ENCODE measurements at places on chromosomes 4 and X.

GRCh38 chr4:137946453-137947174 lies 295.5 kb downstream of the SLC7A11 start:
- no peak for DNase-seq

DNA sequence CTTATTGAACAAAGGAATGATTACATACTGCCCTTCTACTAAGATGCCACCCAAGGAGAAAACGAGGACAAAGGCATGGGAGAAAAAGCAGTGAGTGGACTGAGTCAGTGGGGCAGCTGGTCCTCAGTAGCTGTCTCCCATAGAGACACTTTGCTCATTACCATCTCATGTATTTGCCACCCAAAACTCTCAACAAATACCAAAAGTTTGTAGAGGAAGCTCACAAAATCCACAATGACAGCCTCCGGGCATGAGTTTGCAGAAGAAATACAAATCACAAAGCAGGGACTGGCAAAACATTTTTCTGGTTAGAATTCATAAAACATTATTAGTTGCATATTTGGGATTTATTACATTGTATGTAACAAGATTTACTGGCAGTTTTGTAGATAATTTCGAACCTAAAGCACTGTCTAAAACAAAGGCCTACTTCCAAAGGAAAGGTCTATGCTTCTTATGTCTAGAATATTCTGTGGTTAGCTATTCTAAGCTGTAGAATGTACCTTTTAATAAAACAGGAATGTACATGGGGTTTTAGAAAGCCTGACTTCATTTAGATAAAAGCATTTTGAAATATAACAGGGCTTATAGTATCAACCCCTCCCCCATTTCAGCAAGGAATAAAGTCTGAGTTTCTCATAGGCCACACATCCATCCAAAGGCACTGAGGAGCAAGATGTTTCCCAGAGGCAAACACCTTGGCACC lies 17.7 kb downstream of the PCDH18 start:
- DNase-seq: no peak

GRCh38 chr4:2714061-2714770 lies 41.9 kb downstream of the TNIP2 start:
- no peak for DNase-seq

- DNase-seq: no peak
Observed at GRCh38 chr4:60455380-60455779, 744.7 kb upstream of the ADGRL3 start.

GRCh38 chr4:140448830-140449229 lies 21.4 kb upstream of the CLGN start:
- no peak for DNase-seq

DNA sequence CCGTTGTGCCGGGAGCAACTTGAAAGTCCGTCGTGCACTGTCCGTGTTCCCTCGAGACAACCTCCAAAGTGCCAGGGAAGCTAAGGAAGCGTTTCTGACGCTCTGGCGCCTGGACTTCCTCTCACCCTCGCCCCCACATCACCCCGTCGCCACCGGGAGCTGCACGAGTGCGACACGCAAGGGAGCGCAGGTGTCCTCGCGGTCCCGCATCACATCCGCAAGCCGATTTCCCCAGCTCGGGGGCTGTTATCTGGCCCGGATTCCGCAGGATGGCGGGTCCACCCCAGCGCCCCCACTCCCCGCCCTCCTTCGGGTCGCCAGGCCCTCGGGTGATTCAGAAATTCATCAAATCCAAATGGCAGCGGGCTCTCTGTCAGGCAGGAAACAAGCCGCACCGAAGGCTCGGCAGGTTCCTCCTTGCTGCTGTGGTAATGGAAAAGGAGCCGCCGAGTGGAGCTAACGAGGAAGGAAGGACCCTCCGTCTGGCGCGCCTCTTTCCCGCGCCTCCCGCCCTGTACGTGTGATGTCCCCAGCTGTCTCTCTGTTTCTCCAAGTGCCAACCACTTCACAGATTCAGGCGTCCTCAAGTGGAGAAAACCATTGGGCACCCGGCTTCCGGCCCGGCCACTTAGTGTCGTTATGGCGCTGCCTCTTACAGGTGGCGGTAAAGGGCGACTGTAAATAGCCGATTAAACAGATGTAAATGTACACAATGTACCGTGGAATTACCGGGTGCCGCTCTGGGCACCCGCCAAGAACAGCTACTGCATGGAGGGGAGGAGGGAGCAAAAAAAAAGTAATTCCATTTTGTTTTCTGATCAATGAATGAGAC lies 921 bp upstream of the SETD7 start:
- DNase-seq: peak; percentile 29

GRCh38 chrX:111506826-111507225 lies 4.6 kb upstream of the SERTM2 start:
- no peak for DNase-seq

DNA sequence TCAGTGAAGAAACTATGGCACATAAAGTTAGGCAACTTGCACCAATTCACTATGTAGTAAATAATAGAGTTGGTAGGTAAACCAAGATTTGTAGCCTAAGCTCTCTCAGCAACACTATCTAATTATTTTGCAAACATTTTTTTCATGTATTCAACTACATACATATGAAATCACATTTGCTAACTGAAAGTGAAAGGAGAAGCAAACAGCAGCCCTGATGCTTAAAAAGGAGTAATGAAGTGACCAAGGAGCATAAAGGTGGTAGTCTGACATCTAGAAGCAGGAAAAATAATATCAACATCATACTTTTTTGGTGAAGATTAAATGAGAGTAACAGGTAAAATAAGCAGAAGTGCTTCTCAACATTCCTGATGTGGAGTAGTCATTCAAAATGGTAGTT lies 603.7 kb downstream of the GRXCR1 start:
- DNase-seq: no peak

- no peak for DNase-seq
Observed at GRCh38 chr4:76376534-76376933, 44.4 kb downstream of the CCDC158 start.

GRCh38 chrX:56746996-56747395 lies 18.0 kb downstream of the NBDY start:
- no peak for DNase-seq

GRCh38 chr4:113584407-113585150 lies 177.0 kb downstream of the CAMK2D start:
- no peak for DNase-seq

- DNase-seq: no peak
Observed at GRCh38 chr4:628821-629635, 3.7 kb downstream of the PDE6B start.

DNA sequence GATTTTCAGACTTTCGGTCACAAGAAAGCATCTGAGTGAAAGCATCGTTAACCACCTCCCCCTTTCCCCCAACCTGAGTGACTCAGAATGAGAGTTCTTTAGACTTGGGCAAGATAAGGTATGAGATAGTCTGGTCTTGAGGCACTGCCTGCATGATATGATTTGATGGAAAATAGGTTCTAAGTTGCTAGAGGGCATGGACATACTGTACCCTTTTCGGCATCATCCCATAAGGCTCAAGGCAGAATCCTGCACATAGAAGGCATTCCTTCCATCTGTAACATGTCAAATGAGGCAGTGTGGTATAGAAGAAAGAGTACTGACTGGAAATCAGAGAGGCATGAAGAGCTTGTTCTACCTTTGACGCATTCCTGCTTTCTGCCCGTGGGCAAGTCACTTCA lies 16.8 kb upstream of the AMOT start:
- DNase-seq: no peak

DNA sequence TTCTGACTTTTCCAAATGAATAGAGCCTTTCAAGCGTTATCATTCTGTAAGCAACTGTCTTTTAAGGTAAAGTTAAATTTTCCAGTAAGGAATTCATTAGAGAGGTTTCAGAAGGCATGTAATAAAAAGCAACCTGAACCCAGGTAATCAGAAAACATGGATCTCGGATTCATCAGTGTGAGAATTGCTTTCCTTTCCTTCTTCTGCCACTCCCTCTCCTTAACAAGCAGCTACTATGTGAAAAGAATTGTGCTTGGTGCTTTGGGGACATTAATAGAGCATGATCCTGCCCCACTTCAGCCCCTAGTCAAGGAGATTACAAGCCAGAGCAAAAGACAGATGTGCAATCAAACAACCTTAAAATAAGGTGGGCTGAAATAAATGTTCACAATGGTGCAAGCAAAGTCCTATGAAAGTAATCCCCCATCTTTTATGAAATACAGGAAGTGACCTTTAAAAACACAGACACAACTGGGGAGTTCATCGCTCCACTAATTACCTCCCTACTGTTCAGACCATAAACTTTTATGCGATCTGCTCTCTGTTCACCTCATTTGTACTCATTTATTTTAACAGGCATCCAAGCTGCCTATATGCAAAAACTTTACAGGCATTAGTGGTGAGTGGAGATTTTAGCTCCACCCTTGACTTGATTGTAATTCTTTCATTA lies 122.9 kb upstream of the RASGEF1B start:
- no peak for DNase-seq

- no peak for DNase-seq
Observed at GRCh38 chrX:107707866-107708265, 67.7 kb downstream of the TSC22D3 start.

GRCh38 chr4:145531859-145532258 lies 50.2 kb downstream of the SMAD1 start:
- no peak for DNase-seq

GRCh38 chr4:53490161-53490956 lies 100.9 kb downstream of the LNX1 start:
- no peak for DNase-seq

DNA sequence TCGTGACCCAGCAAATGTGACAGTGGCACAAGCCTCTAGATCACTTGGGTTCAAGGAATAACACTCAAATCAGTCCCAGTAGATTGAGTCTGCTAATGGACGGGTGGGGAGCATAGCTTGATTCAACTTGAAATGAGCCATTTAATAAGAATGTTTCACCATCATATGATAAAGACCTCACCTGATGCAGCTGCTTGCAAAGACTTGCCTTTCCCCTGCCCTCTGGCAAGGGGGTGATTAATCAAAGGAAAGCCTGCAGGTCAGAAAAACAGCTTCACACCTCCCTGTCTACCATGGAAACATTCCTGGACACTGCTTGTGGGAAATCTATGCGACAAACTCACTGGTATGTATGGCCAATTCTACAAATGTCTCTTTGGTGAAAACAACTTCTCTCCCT lies 54.5 kb downstream of the CD99L2 start:
- DNase-seq: no peak

DNA sequence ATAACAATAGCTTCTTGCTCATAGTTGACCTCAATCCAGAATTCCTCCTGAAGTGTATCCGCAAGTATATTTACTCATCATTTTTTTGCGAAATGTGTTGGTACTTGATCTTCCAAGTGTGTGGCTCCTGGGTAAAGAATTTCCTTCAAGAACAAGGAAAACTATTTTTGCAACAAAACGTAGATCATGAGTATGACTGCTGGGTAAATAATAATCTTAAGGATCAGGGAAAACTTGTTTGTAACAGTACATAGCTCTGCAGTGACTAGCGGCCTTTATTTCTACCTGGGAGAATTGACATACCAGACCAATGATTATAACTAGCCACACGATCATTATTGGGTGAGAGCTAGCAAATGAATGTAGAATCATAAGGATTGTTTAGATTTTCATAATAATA lies 1311.7 kb downstream of the ARAP2 start:
- DNase-seq: no peak

- DNase-seq: no peak
Observed at GRCh38 chr4:38223306-38223705, 263.1 kb downstream of the PTTG2 start.

- no peak for DNase-seq
Observed at GRCh38 chr4:153651116-153651515, 33.0 kb upstream of the TLR2 start.

- no peak for DNase-seq
Observed at GRCh38 chr4:187849556-187850225, 145.9 kb upstream of the ZFP42 start.

- no peak for DNase-seq
Observed at GRCh38 chr4:24226667-24227066, 336.8 kb upstream of the PPARGC1A start.

GRCh38 chr4:60589425-60589824 lies 610.7 kb upstream of the ADGRL3 start:
- no peak for DNase-seq

DNA sequence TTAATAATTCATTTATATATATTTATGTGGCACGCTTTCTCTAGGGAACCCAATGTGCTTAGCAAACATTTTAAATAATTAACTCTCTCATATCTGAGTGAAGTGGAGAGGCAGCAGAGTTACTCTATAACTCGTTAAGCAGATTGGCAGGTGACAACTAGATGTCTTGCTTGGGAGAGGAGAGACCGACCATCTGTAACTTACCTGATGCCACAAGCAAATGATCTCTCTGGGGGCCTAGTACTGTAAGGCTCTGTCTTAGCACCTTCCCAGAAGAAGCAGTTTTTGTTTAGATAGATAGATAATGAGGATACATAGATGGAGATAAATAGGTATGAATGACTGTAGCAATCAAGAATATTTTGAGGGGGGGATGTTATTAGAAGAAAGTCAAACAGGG lies 11.9 kb upstream of the SEL1L3 start:
- no peak for DNase-seq

Data from GM12891 (cell line).